ENCODE measurements at places on chromosomes 4 and X.
A peak's percentile ranks its signal among the peaks of the same experiment; 100 is the strongest.

DNA sequence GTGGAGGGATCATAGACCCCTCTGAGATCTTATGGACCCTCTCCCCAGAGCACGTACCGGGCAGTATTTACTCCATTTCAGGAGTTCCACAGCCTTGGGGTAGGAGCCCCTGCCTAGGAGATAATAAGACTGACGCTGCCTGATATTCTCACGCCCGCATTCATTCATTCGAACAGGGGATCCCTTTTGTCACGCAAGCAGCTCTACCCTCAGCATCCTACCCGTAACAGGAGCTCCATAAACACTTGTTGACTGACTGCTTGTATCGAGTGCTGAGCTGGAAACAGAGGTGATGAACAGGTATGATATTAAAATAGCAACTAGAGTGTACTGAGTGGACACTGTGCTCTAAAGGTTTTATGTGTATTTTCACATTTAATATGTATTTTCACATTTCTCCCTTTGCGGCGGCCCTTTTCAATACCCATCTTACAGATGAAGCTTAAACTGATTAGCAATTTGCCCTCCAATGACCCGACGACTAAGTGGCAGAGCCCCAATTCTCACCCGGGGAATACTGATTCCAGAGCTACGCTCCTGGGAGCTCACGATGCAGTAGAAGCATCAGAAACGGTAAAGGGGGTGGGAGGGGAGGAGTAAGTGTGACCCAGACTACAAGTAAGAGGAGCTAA is 888 bp downstream of the RAB28 start:
- peak; percentile 11 for DNase-seq

DNA sequence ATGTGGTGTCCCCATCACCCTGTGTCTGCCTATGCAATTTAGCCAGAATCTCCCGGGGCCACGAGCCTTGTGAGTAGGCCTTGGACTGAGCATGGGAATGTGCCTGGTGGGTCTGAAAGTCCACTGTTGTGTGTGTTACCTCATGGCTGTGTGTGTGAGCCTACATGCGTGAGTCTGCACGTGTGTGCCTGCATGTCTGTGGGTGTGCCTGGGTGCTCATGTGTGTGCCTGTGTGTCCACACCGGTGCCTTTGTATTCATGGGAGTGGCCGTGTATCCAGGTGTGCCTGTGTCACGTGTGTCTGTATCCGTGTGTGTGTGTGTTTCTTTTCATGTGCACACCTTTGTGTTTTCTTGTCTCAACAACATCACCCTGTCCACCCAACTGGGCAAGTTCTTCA is 14.2 kb downstream of the ATP5ME start:
- no peak for DNase-seq

DNA sequence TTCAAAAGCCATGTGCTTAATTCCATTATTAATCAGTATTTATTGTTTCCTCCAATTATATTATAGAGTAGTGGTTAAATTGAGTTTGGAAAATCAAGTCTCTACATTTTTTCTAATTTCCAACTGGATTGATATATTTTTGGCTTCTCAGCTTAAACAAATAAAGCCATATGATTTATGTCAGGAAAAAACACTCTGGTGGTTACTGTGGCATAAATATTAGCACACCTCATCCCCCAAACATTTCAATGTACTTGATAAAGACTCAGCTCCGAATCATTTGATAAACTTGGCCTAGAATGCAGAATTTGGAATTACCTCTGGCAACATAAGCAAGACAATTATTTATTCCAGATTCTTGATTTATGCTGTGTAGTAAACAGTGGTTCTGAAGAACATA is 2313.8 kb downstream of the ARAP2 start:
- DNase-seq, result peak; percentile 9

GRCh38 chr4:151408630-151409469 is at the start of gene FHIP1A:
TSS of gene FHIP1A (plus strand) at chr4:151409176. CDS start at chr4:151566260, 157,084 bp downstream.
- DNase-seq, result peak; percentile 48

DNA sequence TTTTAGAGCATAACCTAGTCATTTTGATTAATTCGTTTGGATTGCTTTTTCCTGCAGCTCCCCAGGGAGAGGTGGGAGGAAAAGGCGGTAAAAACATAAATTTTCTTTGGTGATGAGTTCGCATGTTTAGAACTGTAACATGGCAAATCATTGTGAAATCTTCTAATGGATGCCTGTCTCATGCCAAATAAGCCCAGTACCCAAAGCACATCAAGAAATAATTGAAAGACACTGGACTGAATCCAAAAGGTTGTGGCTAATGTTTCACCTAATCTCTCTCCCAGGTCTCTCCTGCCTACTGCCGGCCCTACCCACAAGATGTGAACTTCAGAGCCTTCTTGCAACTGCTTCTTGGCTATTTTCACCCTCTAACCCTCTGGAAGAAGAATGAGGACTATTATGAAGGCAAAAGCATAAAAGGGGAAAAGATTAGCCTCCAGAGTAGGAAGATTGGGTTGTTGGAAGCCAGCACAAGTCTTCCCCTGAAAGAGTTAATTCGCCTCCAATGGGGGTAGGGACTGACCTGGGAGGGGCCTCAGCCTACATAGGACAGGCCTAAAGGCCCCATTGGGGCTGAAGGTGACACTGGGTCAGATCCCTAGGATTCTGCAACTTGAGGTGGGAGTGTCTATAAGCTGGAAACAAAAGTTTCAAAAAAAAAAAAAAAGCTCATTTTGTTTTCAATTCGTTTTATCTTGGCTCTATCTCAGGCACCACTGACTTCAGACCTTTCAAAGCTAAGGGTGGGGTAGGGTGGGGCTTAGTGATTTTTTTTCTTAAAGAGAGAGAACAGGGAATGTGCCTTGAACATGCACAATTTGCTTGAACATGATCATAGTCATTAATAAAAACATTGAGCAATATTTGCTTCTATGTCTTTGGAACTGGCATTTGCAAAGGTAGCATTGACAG is 278.6 kb upstream of the KLF3 start:
- DNase-seq, result no peak

DNA sequence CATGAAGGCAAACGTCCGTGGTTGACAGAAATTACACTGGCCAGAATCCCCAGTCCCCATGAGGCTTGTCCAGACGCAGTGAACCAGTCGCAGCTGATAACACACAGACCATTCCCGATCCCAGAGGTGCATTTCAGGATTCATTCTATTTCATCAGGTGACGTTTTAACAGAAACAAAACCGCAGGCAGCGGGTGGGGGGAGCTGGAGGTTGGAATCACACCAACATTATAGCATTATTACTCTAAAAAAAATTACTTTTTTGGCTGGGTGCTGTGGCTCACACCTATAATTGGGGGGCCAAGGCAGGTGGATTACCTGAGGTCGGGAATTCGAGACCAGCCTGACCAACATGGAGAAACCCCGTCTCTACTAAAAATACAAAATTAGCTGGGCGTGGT is 25.2 kb downstream of the NOP14 start:
- DNase-seq, result no peak
